ENCODE measurements at places on chromosomes 2 and 18.

DNA sequence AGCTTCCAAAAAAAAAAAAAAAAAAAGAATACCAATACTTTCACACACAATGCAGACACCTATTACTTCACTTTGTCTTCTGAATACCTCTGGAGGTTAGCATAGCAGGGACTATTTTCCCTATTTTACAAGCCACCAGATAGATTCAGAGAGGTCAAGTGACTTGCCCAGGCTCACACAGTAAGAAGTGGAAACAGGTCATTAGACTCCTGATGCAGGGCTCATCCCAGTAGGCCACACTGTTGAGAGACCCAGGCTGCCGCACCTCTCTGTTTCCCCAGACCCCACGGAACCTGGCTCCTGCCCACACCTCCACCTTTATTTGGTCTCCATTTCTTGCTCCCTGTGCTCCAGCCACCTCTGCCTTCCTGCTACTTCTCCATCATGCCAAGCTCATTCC, 19.4 kb downstream of the SMYD1 start:
- no peak for DNase-seq

GRCh38 chr18:48728204-48728833, 189.5 kb downstream of the CTIF start:
- peak; percentile 92 for DNase-seq

- no peak for DNase-seq
Measured at GRCh38 chr2:230668939-230669303, 43.7 kb upstream of the CAB39 start.

DNA sequence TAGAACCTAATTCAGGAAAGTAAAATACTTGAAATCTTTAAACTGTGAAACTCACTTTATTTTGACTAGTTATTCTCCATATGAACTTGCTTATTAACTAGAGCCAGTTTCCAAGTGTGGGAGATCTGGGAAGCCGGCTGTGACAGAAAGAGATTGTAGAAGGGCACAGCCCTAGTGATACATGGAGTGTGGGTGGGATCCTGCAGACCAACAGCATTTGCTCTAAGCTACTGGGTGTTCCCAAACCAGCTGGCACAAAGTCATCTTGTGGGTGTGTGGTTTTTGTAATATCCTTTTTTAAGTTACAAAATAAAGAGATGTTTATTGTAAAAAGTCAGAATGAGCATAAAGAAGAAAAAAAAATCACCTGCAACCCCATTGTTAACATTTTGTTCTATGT, 3.4 kb downstream of the DUSP19 start:
- DNase-seq: no peak

GRCh38 chr2:9225806-9226205, 19.2 kb downstream of the ASAP2 start:
- no peak for DNase-seq

GRCh38 chr2:35803126-35803525, 552.5 kb upstream of the CRIM1 start:
- no peak for DNase-seq

DNA sequence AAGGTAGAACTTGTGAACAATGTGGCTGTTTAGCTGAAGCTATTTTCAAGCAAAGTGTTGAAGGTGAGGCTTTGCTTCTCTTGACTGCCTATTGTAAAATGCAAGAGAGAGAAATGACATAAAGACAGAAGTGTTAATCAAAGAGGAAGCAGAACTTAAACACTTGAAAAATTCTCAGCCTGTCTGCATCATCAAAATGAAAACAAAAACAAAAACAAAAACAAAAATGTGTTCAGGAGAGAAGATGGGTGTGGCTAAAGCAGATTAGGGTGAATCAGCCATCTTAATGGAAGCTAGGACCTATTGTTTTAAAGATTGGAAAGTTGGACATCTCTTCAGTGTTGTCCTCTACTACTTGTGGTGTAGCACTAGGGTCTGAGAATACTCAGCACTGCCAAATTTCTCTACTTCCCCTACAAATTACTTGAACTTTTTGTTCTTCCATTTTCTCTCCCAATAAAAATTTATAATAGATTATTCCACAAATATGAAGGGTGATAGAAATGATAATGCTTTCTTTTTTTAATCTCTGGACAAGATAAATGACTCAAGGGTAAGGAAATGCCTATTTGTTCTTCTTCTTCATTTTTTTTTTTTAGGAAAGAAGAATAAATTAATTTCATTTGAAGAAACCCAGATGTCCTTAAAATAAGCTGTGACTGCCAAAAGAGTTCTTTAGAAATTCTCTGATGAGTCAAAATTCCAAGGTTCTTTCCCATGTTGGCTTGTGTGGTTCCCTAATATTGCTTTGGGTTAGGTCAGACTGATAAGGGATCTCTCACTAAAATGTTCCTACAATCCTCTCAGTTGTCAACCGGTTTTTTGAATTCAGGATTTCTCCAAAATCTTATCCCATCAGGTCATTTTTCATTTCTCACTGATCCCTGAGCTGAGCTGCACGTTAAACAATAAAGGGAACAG, 571.2 kb upstream of the ZEB2 start:
- peak; percentile 49 for DNase-seq

DNA sequence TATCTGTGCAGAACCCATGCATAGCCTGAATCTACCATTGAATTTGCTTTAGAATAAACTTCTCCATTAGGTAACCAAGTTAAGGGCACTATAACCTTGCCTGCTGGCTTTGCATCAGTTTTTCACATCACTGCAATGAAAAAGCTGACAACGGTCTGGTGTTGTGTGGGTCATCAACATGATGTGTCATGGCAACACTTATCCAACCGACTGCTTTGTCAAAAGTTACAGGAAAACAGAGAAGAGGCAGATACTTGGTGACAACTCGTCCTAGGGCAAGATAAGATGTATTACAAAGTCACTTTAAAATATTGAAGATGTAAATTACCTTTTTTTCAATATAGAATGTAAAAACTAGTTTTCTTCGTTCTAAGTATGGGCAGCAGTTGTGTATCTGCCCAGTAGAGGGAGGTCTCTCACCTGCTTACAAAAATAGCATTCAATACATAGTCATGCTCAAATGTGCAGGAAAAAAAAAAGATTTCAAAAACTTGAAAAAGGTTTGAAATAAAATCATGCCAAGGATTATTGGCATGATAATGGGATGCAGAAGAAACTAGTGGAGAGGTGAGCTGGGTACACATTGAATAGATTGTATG, 96.3 kb downstream of the EVA1A start:
- DNase-seq: no peak

DNA sequence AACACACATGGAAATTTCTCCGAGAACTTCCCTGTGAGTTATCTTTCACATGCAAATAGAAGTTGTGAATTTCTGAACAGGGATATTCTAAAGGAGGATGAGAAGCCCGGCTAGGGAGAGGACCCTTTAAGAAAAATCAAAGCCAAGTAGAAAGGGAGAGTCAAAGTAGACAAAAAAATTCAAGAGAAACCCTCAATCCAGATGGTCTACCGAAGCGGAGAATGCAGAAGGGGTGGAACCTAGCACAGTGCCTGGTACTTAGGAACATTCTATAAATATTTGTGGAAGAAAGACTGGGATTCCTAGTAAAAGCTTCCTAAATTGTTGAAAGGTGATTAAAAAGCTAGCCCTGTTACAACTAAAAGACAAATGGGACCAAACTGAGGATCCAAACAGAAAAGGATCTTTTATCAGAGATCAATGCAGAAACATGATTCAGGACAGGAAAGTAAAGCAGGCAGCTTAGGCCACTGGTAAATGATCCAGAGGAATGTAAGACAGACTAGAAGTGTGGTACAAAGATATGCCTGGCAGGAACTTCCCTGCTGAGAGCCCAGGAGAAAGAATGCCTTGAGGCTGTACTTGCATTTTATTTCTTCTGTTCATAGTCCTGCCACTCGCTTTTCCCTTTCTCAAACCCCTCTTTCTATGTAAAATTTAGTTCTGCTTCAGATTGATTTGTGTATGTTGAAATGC, 19.5 kb upstream of the GLS start:
- DNase-seq: no peak

GRCh38 chr2:191773136-191773535, 73.8 kb downstream of the CAVIN2 start:
- no peak for DNase-seq

DNA sequence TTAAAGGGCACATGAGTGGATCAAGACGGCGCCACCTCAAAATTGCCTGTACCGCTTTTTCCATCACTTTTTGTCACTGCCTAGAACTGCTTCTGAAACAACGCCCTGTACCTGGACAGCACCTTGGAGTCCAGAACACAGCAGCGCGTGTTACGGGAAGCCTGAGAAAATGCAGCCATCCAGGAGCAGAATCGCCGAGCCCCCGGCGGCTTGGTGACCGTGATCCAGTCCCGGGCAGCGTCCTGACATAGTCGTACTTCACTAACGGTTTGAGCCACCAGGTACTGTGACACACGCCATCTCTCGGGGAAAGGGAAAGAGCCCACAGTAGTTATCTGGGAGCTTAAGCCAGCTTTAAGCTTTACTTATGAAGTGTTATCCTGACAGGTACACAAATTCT, 168.9 kb upstream of the SALL3 start:
- no peak for DNase-seq

- no peak for DNase-seq
Measured at GRCh38 chr18:64254399-64255093, 105.7 kb upstream of the LINC00305 start.

DNA sequence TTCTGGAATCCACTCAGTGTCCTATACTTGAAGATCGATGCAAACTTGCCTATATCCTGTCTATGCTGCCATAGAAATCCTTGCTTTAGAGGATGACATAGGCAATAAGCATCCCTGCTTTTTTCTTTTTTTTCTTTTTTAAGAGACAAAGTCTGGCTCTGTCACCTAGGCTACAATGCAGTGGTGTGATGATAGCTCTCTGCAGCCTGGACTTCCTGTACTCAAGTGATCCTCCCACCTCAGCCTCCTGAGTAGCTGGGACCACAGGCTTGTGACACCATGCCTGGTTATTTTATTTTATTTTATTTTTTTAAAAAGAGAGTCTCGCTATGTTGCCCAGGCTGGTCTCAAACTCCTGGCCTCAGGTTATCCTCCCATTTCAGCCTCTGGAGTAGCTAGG, 76.9 kb downstream of the LBH start:
- DNase-seq: no peak

DNA sequence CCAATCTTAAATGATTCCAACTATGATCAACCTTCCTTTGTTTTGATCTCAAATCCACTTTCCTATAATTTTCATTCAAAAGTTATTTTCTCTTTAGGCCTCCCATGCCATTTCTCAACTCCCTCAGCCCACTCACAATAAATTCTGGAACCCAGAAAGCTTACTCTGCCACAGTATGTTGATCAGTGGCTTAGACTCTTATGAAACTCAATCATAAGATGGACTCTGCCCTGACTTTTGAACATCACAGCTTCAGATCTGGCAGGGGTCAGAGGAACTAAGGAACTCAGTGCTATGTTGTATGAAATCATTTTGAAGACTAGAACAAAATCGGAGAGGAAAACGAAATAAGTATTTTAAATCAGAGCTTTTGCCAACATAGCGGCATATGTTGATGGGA, 59.8 kb upstream of the LGALSL start:
- no peak for DNase-seq

DNA sequence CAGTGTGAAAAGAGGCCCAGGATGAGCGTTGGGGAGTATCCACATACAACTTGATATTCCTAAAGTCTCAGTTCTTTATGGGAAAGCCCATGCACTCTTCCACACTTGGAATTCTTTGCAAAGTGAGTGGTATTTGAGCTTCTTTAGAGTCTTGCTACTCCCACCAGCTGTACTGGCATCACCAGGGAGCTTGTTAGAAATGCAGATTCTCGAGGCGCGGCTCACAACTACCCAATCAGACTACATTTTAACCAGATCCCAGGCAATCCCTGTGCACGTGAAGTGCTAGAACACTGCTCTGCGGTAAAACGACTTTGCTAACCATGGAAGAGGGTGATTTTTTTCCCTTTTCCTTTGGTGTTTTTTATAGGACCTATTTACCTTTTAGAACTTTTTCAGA, 184.7 kb downstream of the NEDD4L start:
- no peak for DNase-seq

DNA sequence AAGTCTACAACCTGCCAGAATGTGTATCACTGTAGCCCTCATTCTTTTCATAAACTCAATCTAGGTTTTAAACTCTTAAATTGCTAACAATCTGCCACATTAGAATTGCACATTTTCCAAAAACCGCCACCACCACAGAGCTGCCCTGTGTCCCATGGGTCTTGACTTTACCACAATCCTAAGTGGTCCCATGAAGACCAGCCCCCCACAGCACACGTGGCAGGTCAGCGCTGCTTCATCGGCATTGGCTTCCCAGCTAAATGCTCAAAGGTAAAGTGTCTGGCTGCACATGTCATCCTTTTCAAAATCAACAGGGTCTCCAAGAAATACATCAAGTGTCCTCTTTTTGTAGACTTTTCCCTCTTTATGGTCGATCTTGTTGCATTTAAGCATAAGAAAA, 2.4 kb downstream of the TBC1D8 start:
- no peak for DNase-seq

GRCh38 chr18:70166668-70167067, 38.8 kb downstream of the RTTN start:
- no peak for DNase-seq

DNA sequence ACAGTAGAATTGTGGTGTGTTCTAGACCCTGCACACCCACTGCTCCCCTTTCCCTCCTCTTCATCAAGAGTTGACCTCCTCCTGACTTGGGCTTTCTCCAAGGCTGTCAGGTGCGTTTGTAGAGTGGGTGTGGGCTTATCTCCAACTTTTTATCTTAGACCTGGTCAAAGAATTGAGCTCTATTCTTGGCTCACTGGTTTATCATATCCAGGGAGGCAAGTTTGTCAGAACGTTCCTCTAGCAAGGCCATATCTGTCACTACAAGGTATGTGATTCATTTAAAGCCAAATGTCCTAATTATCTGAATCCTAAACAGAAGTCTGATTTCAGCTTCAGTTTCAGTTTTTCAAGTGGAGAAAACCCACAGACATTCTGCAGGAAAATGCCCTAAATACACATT, 117.1 kb upstream of the MGAT5 start:
- no peak for DNase-seq

- no peak for DNase-seq
Measured at GRCh38 chr2:29201979-29202378, 86.8 kb downstream of the CLIP4 start.

DNA sequence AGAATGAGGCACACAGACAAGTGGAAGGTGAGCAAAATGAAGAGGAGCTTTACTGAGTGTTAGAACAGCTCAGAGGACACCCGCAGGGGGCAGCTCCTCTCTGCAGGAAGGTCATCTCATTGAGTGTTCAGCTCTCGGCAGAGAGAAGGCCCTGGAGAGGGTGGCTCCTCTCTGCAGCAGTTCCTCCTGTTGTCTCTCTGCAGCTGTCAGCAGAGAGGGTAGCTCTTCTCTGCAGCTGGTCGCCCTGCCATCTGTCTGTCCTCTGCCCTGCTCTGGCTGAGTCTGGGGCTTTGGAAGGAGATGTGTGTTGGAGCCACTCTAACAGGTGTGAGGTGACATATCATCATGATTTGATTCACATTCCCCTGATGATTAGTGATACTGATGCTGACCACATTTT, 6.8 kb upstream of the SNTG2 start:
- DNase-seq: no peak

GRCh38 chr2:218041302-218042168, 27.5 kb upstream of the RUFY4 start:
- no peak for DNase-seq

- DNase-seq: no peak
Measured at GRCh38 chr18:2656237-2656980, 883 bp downstream of the SMCHD1 start.

GRCh38 chr2:43292851-43293743, 66.7 kb upstream of the ZFP36L2 start:
- no peak for DNase-seq

All from fibroblast of skin of left quadriceps (primary cell).